DMS53 (cell line): ENCODE measurements at places on chromosomes 16 and 17.
A peak's percentile ranks its signal among the peaks of the same experiment; 100 is the strongest.

DNA sequence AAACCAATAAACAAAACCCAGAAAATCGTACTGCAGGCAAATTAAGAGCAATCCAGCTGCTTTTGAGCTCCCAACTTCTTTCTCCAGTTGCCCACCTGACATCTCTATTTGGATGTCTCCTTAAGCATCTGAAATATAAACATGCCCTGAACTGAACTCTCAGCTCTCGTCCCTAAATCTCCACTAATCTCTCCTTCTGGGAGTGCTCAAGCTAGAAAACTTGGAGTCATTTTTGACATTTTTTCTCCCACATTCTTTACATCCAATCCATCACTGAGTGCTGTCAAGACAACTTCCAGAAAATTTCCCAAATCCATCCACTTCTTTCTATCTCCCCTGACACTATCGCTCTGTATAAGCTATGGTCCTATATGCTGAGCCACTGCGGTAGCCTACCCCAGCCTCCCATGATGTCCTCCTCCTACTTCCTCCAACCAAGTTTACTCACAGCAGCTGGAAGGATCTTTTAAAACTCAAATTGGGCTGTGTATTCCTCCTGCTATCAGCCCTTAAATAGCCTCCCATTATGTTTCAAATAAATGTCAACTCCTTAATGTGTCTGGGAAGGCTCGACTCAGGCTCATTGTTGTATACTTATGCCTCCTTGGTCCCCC, 53.1 kb downstream of the HS3ST3B1 start:
- no peak for DNase-seq

GRCh38 chr17:2394775-2395201, 6.1 kb downstream of the MNT start:
- no peak for DNase-seq

GRCh38 chr16:11627822-11628457, 40.3 kb upstream of the SNN start:
- DNase-seq, result no peak

- peak; percentile 29 for DNase-seq
These were observed 65.9 kb downstream of the CEP95 start for GRCh38 chr17:64572682-64573154.

GRCh38 chr16:6309271-6309670, 1023.4 kb upstream of the RBFOX1 start:
- no peak for DNase-seq

DNA sequence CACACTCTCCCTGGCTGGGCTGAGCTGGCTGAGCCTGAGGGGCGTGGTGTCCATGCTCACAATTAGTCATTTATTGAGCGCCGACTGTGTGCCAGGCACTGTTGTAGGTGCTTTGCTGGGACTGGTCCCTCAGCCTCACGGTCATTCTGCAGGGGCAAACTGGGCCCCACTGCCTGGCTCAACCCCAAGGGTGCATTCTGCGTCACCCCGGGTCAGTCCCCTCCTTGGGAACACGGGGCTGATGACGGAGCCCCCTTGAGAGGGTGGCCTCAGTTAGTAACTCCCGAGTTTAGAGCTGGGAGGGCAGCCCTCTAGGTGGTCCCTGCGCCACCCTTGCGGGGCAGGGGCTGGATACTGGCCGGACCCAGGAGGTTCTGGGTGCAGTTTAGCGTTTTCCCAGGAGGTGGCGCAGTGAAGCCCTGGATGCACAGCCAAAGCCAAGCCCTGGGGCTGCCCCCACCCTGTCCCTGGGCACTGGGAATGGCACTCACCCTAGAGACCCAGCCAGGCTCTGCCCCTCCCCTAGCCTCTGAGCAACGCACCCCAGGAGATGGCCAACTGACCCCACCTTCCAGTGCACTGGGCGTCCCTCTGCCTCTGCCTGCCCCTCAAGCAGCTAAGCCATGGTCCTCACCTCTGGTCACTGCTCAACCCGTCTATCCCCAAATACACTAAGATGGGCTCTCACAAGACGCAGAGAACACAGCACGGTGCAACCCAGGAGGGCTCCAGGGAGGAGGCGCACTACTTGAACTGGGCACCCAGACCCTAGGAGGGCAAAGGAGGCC, 243.2 kb upstream of the GSE1 start:
- peak; percentile 56 for DNase-seq

- peak; percentile 29 for DNase-seq
These were observed 44.8 kb downstream of the PECAM1 start for GRCh38 chr17:64345689-64346376.

GRCh38 chr17:76927577-76927976, 59.4 kb downstream of the MGAT5B start:
- DNase-seq, result no peak

- no peak for DNase-seq
These were observed 6.6 kb downstream of the COA3 start for GRCh38 chr17:42791948-42792347.

DNA sequence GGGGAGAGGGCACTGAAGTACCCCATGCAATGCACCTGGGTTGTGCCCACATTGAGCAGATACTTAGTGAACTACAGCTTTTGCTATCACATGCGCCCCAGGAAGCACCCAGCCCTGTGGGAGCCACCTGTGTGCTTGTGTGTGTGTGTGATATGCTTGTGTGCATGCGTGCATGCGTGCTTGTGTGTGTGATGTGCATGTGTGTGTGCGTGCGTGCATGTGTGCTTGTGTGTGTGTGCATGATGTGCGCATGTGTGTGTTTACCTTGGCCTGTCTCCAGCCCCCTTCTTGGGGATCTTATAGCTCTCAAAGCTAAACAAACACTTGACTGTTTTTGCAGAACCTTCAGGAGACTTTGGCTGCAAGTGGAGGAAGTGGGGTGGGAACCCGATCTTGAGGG, 841 bp downstream of the C16orf89 start:
- DNase-seq, result peak; percentile 65

DNA sequence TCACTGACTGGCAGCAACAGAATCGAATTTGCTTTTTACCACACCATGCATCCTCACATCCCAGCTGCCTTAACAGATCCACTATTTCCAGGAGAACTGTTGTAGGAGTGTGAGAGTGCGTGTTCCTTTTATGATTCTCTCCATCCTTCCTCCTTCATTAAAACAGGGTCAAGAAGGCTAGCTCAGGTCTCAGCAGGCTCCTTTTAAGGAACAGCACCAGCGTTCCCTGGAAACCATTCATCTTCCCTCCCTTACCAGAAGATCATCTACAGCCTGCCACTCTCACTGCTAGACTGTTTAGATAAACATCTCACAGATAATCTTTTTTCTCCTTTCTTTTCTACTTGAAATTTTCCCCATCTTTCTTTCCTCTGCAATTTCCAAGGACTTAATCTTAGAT, 1531.9 kb upstream of the CDH8 start:
- DNase-seq, result no peak

DNA sequence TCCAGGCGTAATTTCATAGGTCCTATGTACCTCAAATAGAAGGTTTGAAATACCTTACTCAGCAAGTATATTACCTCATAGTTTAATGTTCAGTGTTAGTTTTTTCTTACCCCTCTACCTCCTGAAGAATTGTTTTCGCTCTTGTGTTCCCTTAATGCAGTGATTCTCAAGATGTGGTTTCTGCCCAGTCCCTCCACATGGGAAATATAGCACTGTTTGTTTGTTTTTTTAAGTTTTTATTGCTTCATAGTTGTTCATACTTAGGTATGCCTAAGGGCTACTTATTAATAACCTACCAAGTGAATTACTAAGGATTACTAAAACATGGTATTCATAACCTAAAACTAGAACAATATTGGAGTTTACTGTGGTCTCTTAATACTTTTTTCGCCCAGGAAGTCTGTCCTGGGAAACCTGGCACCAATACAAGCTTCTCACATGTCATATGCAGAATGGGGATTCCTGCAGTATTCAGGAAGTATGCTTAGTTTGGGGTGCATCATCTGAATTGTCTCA, 5.0 kb downstream of the RSPRY1 start:
- no peak for DNase-seq
